ENCODE measurements at places on chromosomes 3 and 15. TPM values are rescaled to one million over a fixed set of nuclear protein-coding genes. Genes with fewer than 3 reads are reported as not detected.

The TRAT1 gene
- total RNA-seq, result not detected

GRCh38 chr15:74127954-74128784 lies 2.2 kb upstream of the ISLR2 start:
- ATAC-seq, result peak; percentile 39

DNA sequence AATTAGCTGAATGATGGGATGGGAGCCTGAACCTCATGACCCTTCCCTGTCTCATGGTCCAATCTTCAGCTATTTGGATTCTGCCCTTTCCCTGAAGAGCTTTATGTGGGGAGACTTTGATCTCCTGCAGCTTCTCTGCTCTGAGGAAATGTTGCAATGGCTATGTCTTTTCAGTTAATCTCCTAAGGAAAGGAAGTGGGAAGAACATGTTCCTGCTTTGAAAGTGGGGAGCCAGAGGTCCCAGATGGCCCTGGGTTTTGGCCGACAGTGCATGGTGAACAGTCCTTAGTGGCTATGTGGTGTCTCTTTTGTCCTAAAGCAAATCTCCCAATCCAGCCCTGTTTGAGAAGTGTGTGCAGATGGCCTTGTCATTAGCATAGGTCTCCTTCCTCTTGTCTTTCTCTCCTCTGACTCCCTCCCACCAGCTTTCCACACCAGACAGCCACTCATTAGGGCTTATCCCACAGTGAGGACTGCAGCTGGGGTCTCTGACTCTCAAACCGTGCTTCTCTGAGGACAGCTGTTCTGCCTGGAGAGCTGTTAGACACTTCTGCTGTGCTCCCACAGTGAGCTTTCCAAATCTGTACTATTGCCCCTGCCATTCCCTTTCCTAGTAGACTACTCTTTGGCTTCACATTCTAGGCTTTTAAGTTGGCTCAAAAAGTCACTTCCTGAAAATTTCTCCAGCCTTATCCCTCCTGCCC lies 365.8 kb upstream of the UMPS start:
- no peak for ATAC-seq

- no peak for ATAC-seq
Observed at GRCh38 chr3:30368978-30369377, 237.4 kb upstream of the TGFBR2 start.

DNA sequence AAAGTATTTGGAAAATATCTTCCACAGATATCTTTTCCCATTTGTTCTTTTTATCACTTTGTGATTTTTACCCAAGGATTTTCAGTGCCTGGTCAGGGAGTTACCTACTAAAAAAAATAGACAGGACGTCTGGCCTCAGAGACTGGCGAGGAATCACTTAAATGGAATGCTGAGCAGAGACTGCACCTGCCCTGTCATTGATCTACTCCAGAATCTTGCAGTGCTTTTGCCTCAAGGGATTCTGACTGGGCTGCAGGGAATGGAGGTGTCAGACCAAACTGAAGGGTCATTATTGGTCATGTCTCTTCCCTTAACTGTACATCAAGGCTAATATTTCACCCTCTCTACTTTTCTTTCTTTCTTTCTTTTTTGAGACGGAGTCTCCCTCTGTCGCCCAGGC lies 12.1 kb upstream of the RYR3 start:
- no peak for ATAC-seq

DNA sequence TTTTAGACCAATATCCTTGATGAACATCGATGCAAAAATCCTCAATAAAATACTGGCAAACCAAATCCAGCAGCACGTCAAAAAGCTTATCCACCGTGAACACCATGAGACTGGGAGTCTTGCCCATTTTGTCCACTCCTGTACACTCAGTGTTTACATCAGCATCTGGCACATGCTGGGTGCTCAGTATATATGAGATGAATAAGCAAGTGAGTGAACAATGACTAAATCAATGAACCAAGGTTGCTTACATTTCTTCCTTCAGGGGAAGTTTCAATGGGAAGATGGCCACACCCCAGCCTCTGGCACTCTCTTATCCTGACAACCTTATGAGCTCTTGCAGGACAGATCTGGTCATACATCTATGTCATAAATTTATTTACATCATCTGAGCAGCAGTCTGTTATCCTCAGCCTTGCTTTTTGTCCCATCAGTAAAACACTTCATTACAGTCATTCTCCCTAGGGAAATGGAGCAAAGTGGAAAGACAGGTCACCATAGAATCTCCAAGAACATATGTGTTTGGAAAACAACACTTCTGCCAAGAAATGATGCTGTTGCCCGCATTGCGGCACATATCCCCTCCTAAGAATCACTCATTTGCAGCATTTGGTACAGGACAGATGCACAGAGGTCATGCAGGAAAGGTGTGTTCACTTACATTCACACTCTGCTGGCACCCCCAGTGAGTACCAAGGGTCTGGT lies 171.8 kb upstream of the EIF1B start:
- peak; percentile 74 for ATAC-seq

Data from motor neuron (in vitro differentiated cells).